Thoracic aorta (tissue), 2 donors: ENCODE measurements at places on chromosomes 11 and 22. TPM values are rescaled to one million over a fixed set of nuclear protein-coding genes. Genes with fewer than 3 reads are reported as not detected.

- no peak for DNase-seq
These were observed 12.6 kb upstream of the UCP2 start for GRCh38 chr11:73995247-73995646.

DNA sequence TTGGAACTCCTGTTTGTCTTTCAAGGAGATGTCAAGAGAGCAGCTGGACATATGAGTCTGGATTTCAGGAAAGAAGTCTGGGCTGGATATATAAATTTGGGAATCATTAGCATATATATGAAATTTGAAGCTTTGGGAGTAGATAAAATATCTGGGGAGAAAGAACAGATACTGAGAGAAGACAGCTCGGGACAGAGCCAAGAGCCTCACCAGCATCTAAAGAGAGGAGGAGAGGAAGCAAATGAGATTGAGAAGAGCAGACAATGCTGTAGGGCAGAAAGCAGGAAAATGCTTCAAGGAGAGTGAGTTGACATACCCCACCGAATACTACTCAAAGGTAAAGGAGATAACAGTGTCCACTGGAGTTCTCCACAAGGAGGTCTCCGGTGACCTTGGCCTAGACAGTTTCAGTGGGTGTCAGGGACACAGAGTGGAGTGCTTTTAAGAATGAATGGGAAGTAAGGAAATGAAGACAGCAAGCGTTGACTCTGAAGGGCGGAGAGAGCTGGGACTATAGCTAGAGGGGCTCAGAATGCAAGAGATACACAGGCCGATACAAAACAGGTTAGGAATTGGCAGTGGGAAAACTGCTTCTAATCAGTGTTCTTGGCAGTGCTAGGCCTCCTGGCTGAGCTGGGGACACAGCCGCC lies 862 bp downstream of the APBB1 start:
- DNase-seq, result no peak

- no peak for DNase-seq
These were observed 17.6 kb upstream of the MGAT3 start for GRCh38 chr22:39439170-39439569.

DNA sequence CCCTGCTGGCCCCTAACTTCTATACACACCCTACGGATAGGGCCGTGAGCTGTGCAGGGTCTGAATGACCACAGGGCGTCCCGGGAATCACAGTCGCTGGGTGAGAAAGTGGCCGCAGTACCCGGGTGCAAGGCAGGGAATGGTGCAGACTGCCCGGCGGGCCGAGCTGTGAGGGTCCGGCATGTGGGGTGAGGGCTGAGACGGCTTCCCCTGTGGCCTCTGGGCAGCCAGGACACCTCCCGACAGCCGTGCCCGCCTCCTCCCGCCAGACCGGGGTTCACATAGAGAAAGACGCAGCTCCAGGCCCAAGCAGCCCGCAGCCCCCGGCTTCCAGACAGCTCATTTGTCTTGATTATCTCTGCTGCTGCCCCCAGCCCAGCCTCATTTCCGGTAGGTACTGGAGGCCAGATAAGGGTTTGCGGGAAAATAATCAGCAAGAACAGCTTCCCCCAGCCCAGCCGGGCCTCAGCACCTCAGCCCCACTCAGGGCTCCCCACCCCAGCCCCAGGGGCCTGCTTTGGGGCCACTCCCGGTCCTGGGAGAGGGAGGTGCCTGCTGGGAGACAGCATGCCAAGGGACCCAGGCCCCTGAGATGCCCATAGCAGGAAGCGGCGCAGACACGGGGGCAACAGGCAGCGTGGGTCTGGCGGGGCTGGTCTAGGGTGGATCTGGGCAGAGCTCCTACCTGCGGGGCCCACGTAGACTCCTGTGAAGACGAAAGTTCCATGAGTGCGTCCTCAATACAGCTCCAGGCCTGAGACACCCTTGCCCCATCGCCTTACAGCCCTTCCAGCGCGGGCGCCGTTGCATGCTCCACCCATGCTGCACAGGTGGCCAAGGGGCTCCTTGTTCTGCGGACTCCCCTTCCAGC lies 123.1 kb downstream of the BRD1 start:
- DNase-seq, result no peak

ACCS gene
- 32.6 TPM for total RNA-seq

DNA sequence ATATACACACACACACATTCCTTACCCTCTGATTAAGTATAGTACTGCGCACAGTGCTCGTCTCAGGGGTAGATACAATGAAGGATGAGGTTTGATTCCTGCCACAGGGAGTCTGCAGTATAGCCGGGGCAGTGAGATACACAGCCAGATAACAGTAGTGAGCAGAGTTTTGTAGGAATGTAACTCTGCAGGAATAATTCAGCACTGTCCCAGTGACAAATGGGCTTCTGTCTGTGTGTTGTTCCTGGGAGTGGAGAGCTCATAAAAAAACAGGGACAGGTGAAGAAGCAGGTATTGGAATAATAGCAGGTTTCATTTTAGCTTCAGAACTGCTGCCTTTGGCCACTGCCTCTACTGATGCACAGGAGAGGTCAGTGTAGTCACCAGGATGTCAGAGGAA lies 85.3 kb upstream of the OR9Q1 start:
- DNase-seq, result no peak

DNA sequence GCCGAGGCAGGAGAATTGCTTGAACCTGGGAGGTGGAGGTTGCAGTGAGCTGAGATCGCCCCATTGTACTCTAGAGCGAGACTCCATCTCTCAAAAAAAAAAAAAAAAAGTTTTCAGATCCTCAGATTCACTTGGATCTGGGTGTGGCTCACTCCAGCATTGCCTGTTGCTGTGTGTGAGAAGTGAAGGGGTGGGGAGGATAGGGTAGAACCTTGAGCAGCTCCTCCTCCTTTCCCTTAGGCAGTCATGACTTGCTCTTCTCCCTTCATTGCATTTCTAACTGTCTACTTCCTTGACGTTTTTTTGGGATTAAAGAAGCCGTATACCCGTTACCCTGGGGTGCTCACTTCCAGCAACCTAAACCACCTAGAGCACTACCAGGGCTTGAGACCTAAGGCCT lies 63.1 kb upstream of the YWHAH start:
- DNase-seq, result no peak

- no peak for DNase-seq
These were observed 148.9 kb downstream of the TBC1D22A start for GRCh38 chr22:46911346-46911745.

DNA sequence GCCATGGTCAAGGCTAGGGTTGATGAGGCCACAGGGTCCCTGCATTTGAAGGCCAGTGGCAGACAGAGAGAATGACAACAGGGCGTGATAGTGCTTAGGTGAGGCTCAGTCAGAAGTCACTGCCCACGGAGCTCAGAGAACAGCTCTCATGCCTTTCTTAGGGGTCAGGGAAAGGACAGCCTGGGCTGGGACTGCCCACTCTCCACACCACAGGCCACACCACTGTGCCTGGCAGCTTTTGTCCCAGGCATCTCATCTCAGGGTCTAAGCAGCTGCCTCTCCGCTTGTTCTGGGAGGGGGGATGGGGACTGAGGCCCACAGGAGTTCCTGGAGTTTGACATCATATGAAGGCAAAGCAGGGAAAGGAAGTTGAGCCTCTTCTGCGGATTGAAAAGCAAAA lies 150.2 kb upstream of the B3GAT1 start:
- DNase-seq, result no peak

C11orf87 gene
- not detected for total RNA-seq

NRGN gene
- 7.3 TPM for total RNA-seq

OR2AG2 gene
- total RNA-seq, result 0.35 TPM

DNA sequence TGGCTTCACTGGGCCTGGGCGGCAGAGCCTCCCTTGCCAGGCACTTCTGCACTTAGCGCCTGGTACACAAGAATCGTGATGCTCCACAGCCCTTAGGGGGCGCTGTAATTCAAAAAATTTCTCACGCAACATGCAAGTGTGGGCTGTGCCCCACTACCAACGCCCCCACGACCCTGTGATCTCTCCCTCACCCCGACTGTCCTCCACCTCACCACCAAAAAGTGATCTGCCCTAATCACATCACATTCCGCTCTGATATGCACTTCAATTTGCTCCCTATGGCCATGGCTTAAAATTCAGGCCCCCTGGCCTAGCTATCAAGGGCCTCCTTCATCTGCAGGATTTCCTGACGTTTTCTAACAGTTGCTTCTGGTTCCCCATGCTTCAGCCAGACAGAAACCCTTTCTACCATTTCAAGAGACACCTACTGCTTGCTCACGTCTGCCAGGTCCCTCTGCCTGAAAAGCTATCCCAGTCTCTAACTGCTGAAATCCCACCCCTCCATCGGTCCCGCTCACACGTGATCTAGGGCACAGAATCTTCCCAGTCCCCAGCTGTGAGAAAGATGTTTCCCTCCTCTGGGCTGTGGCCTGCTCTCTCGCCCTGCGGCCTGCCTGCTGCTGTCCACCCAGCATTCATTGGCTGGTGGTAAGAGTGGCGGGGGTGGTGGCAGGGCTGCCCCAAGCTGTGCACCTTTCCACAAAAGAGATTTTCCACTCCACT lies 27.9 kb upstream of the LRRC32 start:
- no peak for DNase-seq

DNA sequence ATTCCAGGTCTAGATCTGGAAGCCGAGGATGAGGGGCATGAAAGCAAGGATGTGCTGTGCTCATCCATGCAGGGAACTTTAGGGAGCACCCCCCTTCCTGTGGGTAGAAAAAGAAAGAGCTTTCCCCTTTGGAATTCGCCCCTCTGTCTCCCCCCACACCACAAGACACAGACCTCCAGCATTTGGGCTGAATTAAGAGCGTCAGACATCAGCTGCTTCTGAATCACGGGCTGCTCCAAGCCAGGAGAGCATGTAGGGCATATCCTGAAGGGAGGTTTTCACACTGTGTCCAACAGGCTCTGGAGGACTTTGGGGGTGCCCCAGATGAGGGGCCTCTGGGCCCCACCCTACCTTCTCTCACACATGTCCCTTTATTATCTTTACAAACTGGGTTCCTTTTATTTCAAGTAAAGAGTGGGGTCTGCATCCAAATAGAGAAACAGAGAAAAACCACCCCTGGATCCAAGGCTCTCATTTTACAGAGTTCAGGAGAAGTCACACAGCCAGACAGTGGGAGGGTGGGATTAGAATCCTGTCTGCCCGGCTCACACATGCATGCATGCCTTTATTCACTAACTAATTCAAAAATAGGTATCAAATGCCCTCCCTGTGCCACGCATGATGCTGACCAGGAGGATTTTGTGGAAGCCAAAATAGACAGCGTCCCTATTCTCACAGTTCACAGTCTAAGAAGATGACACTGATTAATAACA lies 52.8 kb downstream of the LRRC32 start:
- DNase-seq, result no peak

GRCh38 chr11:69275178-69275577 lies 18.8 kb upstream of the MYEOV start:
- DNase-seq, result no peak

SSTR3 gene
- not detected for total RNA-seq

GRCh38 chr11:34585304-34585734 lies 35.6 kb upstream of the EHF start:
- DNase-seq, result no peak

FOLH1 gene
- 0.63 TPM for total RNA-seq

- no peak for DNase-seq
These were observed 61.5 kb upstream of the EED start for GRCh38 chr11:86182976-86183584.

GRCh38 chr11:102421261-102421660 lies 31.3 kb downstream of the TMEM123 start:
- no peak for DNase-seq

- DNase-seq, result no peak
These were observed 24.1 kb downstream of the LARGE1 start for GRCh38 chr22:33896154-33896553.

GRCh38 chr11:76041208-76041607 lies 165.1 kb downstream of the WNT11 start:
- DNase-seq, result no peak

DNA sequence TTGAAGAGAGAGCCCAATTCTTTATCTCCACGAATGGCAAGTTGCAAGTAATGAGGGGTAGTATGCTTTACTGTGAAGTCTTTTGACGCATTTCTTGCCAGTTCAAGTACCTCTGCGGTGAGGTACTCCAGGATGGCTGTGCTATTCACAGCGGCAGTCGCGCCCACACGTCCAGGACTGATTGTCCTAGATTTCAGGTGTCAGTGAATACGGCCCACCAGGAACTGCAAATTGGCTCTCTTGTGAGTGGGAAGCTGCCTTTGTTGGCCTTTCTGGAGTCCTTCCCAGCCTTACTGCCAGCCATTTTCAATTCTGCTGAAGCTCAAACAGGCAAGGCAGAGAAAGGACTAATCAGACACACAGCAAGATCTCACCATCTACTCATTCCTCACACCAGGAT lies 8.5 kb downstream of the PPFIA1 start:
- DNase-seq, result no peak

DNA sequence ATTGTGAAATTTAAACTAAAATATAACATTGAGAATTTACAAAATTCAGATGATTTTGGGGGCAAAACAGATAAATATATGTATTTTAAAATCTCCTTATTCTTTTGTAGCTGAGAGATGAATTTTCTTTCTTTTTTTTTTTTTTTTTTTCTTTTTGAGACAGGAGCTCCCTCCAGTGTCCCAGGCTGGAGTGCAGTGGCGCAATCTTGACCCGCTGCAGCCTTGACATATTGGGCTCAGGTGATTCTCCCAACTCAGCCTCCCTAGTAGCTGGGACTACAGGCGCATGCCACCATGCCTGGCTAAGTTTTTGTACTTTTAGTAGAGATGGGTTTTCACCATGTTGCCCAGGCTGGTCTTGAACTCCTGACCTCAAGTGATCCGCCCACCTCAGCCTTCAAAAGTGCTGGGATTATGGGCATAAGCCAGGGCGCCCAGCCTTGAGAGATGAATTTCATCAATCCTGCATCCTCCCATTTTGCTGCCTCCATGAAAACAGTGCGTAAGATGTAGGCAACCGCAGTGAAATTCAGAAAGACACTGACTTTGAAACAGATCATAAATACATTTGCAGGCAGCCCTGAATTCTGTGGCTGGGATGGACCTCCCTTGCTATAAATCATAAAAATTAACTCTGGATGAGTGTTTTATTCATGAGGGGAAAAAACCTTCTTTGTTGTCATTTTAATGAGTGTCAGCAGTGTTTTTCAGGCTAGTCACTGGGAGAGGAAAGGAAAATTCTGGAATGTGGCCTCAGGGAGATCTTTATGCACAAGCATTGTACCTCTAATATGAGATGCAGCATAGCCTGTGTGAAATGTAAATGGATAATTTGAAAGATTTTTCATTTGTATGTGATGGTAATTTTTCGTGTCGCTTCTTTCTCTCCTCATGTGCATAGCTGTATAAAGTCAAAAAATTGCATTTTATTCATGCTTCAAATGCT lies 14.4 kb downstream of the ELMOD1 start:
- DNase-seq, result no peak

GLYATL2 gene
- not detected for total RNA-seq

DNA sequence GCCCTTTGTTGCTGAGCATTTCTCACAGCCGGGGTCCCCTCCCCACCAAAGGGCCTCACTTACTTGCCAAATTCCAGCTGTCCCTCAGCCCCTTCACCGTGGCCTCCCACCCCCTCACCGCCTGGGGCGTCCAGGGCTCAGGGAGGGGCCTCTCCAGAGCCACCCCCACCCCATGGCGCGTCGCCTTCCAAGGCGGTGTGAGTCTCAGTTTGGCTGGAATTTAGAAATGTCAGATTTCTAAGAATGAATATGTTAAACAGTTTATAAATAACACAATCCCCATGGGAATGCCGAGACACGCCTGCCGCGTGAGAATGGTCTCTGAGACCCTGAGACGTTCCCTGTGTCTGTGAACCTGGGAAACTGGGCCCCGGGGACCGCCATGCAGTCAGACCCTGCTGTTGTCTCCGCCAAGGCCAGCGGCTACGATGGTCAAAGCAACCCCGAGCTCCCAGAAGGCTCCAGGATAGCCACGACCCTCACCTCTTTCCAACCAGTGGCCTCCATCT lies 28.9 kb downstream of the CELSR1 start:
- no peak for DNase-seq

CHRDL2 gene
- not detected for total RNA-seq

- no peak for DNase-seq
These were observed 3.0 kb downstream of the ATL3 start for GRCh38 chr11:63667995-63668795.

OR8D4 gene
- not detected for total RNA-seq

BRMS1 gene
- 35.0 TPM for total RNA-seq
